ENCODE measurements at places on chromosomes 2 and 18.

DNA sequence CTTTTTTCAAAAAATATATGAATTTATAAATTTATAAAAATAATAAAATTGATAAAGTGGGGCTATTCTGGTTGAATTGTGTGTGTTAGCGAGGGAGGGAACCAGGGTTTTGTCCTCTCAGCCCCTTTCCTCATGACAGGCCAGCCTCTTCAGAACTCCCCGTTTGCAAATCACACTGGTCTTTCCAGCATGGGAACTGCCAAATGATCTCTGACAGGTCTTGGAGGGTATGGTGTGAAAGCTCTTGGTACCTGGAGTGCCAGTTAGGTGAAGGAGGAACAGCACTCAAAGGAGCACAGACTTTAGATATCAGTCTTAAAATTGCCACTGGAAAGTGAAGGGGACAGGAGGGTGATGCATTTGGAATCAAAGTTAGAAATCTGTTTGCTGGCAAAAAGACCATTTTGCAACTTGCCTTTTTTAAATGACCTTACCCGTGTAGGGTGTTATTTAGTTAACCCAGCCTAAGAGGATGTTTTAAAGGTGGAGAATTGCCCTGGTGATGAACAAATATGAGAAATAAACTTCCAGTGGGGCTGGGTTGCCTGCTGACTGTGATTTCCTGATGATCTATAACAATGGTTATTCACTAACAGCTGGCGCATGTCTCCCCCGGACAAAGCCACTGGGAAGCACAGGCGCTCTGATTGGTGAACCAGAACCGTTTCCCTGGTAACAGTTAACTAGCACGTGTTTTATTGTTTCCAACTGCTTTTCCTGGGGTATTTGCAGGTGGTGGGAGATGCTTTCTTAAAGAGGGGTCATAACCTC, 85.3 kb upstream of the EFEMP1 start:
- no peak for DNase-seq

- no peak for DNase-seq
Observed at GRCh38 chr2:134035605-134036370, 218.1 kb upstream of the MGAT5 start.

DNA sequence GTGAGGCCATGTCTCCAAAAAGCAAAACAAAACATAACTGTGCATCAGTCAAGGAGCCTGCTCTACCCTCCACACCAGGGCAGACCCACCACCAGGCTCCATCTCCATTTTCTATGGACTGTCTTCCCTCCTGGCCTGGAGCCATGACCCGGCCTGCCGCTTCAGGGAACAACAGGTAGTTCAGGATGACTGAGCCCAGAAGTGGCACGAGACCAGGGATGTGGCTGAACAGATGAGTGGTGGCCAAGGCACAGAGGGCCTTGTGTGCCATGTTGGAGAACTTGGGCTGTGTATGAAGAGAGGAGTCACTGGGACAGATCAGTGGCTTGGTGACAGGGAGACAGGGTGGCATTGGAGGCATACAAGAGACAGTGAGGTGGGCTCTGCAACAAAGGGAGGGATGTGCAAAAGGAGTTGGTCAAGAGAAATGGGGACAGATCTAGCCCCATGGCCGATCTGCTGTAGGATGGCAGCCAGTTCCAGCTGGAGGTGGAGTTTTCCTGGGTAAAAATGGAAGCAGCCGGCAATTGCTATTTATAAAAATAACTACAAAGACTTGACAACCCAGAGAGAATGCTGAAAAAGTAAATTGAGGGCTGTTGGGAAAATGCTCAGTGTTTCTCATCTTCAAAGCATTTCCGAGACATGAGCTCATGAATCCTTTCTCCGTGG, 35.0 kb downstream of the TMEM177 start:
- DNase-seq: no peak

DNA sequence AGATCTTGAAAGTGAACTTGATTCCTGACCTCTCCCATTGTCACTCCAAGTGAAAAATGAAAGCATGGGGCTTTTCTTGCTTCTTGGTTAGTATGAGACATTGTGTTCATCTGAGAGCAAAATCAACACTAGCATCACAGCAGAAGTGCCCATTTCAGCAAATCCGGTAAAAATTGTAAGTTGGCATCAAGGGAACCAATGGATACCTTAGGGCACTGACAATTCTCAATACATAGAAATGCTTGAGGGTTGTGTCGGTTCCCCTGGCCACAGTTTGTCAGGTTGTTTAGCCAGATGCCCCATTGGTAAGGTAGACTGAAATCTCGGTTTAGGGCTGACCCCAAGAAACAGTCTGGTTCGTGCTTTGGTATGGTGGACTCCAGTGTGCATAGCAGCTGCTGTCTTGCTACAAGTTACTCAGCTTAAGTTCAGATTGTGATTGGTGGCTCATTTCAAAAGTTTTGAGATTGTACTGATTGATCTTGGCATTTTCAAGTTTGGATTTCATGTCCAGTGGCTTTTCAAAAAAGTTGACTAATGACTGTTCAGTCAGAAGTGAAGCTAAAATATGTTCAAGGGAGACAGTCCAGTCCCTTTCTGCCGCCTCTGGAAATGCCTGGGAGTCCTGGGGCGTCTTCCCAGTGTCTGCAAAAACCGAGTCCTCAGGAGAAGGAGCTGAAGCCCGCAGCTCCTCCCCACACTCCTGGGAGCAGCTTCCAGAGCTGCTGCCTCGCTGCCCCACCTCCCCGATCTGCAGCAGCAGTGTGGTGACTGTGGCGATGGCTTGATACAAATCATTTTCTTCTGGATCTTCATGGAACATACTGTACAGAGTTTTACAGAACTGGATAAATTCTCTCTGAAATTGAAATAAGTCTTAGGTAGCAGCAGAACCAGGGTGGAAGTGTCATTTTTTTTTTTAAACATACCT, 5.6 kb downstream of the RPL31 start:
- no peak for DNase-seq

DNA sequence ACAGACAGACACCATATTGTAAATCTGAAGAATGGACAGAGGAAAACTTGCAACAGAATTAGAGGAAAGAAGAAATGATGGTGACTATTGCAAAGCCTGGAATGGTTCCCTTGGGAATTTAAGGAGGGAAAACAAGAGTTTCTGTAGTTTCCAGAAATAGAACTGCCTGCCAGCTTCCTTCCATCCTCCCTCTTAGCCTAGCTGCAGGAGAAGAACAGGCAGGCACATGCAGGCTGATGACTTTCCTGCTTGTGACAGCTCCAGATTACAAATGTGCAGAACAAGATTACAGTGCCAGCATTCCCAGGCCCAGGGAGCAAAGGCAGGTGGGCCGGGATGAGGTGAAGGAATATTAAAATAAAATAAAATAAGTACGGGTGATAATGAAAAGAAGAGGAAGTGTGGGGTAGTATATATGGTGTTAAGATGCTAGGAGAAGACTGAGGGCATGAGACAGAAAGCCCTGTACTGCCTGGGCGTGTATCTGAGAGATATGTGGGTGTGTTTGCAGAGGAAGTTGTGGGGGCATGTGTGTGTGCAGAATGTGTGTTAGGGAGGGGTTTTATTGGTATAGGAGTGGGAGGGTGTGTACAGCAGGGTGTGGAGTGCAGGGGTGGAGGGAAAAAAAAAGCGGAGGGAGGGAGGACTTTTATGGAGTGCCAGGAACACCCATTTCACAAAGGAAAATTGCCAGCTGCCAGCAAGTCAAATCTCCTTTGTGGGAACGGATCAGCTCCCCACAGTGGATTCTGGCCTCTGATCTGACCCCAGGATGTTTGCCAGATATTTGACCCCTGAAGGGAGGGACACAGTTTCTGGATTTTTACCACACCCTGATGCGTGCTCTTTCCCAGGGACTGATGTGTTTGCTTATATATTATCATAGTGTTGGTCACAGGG, 43.9 kb upstream of the NEMP2 start:
- DNase-seq: no peak

- no peak for DNase-seq
Observed at GRCh38 chr2:62089658-62090057, 106.3 kb upstream of the B3GNT2 start.

GRCh38 chr2:112181571-112182290, 43.5 kb downstream of the FBLN7 start:
- peak; percentile 8 for DNase-seq

DNA sequence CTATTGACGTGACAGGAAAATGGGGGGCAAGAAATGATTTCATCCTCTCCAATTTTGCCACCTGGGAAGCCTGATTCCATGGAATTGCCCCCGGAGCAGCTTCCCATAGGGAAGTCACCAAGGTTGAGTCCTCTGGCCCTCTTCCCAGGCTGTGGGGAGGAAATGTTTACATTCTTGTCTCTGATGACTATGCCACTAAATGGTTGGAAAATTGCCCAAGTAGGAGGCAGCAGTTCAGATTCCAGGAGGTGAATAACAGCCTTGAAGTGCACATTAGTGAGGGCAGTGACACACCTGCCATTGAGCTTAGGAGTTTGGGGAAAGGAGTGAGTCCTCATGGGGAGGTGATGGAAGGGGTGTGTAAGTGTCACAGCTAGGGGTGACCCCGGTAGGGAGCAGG, 449.2 kb upstream of the DCC start:
- no peak for DNase-seq

GRCh38 chr18:12891561-12891960, 7.5 kb upstream of the PTPN2 start:
- DNase-seq: no peak

GRCh38 chr2:201698588-201699226, at the start of gene MPP4:
TSS of gene MPP4 (minus strand) at chr2:201698644. CDS start at chr2:201693954, 4,690 bp downstream.
- no peak for DNase-seq

DNA sequence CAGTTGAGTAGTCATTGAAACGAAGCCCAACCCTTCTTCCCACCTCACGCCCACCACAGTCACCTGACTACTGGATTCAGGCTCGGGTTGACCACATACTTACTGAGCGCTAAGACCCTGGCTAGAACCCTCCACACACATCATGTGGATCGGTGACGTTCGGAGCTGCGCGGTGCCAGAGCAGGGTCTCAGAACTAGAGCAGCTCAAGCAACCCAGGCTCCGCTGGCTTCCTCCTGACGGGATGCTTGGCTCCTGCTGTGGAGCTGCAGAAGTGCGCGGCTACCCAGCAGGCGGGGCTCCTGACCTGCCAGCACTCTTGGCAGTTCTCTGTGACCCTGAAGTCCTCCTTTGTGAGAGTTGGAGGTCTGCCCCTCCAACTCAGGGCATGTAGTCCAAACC, 90.6 kb upstream of the MBOAT2 start:
- no peak for DNase-seq

- no peak for DNase-seq
Observed at GRCh38 chr2:197137231-197137630, 173.3 kb downstream of the ANKRD44 start.

- no peak for DNase-seq
Observed at GRCh38 chr2:176099728-176100546, at the start of gene HOXD12. TSS of gene HOXD12 (plus strand) at chr2:176099795. CDS start at chr2:176099802, 7 bp downstream.

DNA sequence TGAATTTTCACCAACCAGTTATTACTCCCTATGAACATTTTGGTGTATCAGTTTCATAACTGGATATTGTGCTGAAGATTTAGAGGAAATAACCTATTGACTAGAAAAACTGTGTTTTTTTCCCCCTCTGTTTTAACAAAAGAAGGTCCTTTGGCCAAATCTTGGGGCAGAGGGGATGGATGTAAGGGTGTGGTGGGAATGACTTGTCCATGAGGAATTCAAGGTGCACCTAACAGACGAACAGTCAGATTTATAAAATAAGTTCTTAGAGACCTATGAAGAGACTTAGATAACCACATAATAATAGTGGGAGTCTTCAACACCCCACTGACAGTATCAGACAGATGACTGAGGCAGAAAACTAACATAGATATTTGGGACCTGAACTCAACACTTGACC, 119.3 kb upstream of the SESTD1 start:
- DNase-seq: no peak

DNA sequence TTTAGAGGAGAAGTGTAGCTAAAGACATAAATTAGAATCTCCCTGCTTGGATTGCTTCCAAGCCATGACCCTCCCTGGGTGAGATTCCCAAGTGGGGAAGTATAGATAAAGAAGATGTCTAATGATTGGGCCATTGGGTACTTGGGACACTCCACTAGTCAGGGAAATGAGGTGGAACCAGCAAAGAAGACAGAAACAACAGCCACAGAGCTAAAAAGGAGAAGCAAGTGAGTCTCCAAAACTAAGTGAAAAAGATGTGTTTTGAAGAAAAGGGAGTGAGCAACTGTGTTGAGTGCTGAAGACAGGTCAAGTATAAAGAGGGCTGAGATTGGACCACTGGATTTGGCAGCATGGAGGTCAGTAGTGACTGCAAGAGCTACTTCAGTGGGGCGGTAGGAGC, 276.7 kb upstream of the STON1 start:
- no peak for DNase-seq

- no peak for DNase-seq
Observed at GRCh38 chr18:23850215-23850614, 161.0 kb downstream of the LAMA3 start.

GRCh38 chr2:151395509-151396374, 14.0 kb upstream of the RIF1 start:
- DNase-seq: no peak

DNA sequence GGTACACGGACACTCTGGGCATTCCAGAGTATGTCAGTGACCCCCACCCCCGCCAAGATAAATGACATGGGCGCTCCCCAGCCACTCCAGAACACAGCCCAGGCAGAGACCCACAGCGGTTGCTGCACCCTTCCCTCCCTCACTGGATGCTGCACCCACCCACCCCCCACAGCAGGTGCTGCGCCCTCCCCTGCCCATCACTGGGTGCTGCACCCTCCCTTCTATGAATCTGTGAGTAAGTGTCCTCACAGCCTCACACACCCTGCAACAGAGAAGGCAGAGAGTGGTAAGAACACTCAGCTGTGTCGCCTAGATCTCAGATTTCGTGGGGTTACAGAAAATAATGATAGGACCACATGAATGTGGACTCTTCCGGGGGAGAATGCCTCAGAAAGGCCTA, 23.5 kb downstream of the CHMP1B start:
- DNase-seq: no peak

GRCh38 chr2:229273006-229273722, 2.1 kb upstream of the PID1 start:
- DNase-seq: no peak

- DNase-seq: no peak
Observed at GRCh38 chr2:236665572-236666118, 96.0 kb downstream of the ACKR3 start.

DNA sequence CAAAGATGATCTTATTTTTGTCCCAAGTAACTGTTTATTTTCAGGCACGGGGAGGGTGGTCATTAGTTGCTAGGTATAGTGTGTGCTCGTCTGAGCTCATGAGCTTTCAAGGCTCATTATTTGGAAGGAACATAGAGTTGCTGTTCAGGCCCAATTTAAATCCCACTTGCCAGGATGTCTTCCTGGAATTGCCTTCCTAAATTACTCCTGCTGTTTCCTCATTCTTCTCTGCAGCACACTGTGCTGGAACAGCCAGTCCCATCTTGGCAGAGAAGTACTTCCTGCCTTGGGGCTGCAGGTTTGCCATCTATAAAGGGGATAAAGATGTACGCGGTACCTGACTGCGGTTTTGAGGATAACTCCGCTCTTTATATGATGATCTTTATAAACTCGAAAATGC, 37.3 kb downstream of the GREB1 start:
- DNase-seq: no peak

GRCh38 chr2:136000502-136000901, 15.1 kb upstream of the DARS1 start:
- no peak for DNase-seq

All from effector memory CD8-positive, alpha-beta T cell (primary cell).